ENCODE measurements at places on chromosomes 13 and 19.

DNA sequence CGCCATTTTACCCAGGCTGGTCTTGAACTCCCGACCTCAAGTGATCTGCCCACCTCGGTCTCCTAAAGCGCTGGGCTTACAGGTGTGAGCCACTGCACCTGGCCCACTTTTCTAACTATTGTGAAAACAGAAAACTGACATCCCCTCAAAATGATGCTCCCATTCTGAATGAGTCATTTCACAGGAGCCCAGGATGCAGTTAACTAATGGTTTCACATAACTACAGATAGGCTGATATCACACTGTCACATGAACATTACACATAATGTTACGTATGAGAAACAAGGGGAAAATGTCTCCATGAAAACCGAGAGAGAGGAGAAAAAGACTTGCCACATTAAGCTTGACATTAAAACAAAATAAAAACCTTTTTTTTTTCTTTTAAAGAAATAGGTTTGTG is 37.5 kb downstream of the N4BP2L2 start:
- no peak for DNase-seq

DNA sequence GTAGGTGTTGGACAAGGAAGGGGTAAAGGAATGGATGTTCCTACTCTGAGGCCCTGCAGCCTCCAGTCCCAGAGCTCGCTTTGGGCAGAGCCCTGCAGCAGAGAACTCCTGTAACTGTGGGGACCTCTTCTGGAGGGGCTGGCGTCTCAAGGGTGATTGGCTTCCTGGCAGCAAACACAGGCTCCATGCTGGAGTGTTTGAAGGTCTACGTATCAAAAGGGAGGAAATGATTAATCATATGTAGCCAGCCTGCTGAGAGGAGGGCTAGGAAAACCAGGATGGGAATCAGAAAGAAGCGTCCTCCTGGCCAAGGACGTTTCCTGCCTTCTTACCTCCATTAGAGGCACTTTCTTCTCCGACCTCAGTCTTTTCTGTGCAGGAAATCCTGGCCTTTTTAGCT is 208.5 kb downstream of the TSHZ3 start:
- DNase-seq, result peak; percentile 77

GRCh38 chr13:25783076-25783475 is 268.7 kb downstream of the SHISA2 start:
- no peak for DNase-seq

- DNase-seq, result no peak
These were observed 13.9 kb upstream of the ZNF431 start for GRCh38 chr19:21127898-21128297.

- DNase-seq, result no peak
These were observed 123.4 kb upstream of the MCF2L start for GRCh38 chr13:112845511-112846144.

- DNase-seq, result peak; percentile 84
These were observed 441 bp upstream of the ZFP28 start for GRCh38 chr19:56538254-56538760.

- DNase-seq, result peak; percentile 3
These were observed 43.0 kb downstream of the METTL21C start for GRCh38 chr13:102651892-102652291.

GRCh38 chr13:109727251-109727650 is 59.1 kb downstream of the IRS2 start:
- DNase-seq, result no peak

GRCh38 chr13:73809561-73809960 is 324.6 kb downstream of the KLF12 start:
- DNase-seq, result peak; percentile 63

GRCh38 chr19:8988204-8988603 is 22.0 kb downstream of the MUC16 start:
- DNase-seq, result no peak

GRCh38 chr13:48629277-48629676 is 24.5 kb upstream of the CYSLTR2 start:
- DNase-seq, result no peak

DNA sequence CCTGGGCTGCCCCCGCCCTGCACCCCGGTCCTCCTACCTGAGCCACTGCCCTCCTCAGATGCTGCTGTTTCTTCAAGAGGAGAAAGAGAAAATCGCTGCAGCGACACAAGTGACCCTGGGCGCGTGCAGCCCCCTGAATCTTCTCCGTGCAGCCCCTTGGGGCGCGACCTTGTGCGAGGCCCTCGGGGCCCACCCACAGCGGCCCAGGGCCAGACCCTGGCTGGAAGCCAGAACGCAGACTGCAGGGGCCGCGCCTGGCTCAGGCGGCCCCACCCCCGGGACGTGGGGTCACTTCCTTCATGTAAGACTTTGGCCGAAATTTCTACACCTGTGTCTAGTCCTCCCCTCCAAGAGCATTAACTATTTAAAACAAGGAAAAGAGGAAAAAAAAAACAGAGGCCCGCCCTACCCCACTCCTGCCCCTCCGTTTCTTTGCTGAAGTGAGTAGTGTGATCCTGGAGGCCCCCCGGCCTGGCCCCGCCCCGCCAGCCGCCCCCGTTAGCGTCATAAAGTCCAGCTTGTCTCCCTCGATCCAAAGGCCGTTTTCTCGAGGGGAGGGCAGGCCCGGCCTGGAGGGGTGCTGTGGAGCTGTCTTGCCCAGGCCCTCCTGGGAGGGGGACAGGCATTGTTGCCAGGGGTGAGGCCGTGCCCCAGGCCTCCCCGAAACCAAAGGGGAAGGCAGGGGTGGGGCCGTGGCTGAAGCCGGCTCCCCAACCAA is 35.3 kb downstream of the BTBD2 start:
- DNase-seq, result no peak

DNA sequence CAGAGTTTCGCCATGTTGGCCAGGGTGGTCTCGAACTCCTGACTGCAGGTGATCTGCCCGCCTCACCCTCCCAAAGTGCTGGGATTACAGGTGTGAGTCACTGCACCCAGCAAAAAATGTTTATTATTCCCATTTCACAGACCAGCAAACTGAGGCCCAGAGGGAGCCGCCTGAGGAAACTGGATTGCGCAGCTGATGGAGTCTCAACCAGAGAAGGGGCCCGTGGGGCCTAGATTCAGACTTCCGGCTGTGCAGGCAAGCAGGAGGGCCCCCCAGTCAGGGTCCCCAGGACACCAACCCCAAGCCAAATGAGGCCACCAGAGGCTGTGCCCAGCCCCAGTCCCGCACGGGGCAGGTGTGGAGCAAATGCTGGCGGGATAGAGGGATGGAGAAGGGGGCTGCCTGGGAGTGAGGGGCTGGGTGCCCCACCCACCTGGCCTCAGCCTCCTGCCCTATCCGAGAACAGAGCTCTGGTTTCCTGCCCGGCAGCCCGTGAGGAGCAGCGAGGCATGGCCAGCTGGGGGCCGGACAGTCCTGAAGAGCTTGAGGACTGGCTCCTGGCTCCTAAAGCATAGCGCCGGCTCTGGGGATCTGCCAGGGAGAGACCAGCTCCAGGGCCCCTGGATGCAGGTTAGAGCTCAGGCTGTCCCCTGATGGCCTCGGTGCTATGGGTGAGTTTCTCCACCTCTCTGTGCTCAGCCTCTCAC is 22.0 kb downstream of the MISP start:
- DNase-seq, result peak; percentile 32

- no peak for DNase-seq
These were observed 80.3 kb downstream of the SERP2 start for GRCh38 chr13:44453881-44454280.

DNA sequence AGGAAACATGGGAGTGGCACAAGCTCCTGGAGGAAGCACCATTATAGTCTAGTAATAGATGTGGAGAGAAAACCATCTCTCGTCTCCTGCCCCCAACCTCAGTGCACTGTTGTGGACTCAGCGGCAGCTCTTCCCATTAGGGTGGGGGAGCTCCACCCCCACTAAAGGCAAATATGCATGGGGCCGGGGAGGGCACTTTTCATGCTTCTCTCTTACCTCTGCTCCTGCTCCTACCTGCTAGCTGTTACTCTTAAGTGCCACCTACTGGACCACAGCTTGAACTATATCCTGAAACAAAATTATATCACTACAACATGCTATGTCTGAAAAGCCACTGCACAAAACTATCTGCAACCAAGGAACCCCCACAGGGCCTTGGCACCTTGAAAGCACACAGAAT is 112.6 kb upstream of the DACH1 start:
- DNase-seq, result no peak

GRCh38 chr13:21040120-21040826 is 21.1 kb downstream of the LATS2 start:
- no peak for DNase-seq

DNA sequence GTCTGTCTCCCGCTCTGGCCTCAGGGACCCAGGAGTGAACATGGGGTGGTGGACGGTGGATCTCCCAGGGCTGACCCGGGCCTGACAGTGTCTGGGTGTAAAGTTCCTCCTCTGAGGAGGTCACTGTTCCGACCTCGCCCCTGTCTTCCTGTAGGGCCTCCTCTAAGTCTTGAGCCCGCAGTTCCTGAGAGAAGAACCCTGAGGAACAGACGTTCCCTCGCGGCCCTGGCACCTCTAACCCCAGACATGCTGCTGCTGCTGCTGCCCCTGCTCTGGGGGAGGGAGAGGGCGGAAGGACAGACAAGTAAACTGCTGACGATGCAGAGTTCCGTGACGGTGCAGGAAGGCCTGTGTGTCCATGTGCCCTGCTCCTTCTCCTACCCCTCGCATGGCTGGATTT is at the start of gene SIGLEC9:
Gene SIGLEC9 (plus strand): TSS at position 178 of the 400 bp plus-strand sequence. CDS start 69 bp downstream, at position 247.
- no peak for DNase-seq

- DNase-seq, result no peak
These were observed 100.4 kb downstream of the ING1 start for GRCh38 chr13:110813646-110814624.

- no peak for DNase-seq
These were observed 6.7 kb downstream of the DBP start for GRCh38 chr19:48630296-48631063.

GRCh38 chr19:30479231-30479630 is 107.0 kb downstream of the ZNF536 start:
- no peak for DNase-seq

GRCh38 chr19:8609279-8610040 is 1.1 kb downstream of the ADAMTS10 start:
- DNase-seq, result peak; percentile 46

DNA sequence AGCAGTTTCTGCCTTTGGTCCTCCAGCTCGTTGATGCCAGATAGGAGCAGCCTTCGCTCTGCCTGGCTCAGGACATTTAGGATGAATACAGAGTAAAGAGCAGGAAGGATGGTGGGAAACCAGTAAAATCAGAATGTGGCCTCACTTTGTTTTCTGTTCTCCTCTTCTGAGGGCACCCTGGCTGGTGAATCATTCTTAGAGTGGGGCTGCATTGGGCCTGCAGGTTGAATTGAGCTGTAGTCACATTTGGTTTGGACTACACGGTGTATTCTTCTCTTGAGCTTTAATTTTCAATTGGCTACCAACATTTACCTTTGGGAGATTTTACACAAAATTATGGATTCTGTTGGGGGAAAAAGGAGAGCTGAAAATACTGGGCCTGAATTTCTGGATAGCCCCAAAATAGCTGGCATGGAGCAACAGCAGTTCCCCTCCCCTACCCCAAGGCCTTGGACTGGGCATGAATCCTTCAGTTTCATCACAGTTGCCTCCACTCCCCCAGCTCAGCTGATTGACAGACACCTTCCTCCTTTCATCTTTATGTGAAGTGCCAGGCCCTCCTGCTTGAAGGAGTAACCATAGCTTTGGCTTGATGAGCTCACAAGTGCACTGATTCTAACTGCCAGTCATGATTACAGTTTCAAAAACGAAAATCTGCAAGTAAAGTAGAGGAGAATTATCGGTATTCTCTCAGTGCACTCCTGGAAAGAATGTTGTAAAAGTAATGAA is 24.3 kb downstream of the ERCC5 start:
- DNase-seq, result peak; percentile 5

- DNase-seq, result no peak
These were observed 18.6 kb downstream of the DOCK9 start for GRCh38 chr13:98959291-98959690.

DNA sequence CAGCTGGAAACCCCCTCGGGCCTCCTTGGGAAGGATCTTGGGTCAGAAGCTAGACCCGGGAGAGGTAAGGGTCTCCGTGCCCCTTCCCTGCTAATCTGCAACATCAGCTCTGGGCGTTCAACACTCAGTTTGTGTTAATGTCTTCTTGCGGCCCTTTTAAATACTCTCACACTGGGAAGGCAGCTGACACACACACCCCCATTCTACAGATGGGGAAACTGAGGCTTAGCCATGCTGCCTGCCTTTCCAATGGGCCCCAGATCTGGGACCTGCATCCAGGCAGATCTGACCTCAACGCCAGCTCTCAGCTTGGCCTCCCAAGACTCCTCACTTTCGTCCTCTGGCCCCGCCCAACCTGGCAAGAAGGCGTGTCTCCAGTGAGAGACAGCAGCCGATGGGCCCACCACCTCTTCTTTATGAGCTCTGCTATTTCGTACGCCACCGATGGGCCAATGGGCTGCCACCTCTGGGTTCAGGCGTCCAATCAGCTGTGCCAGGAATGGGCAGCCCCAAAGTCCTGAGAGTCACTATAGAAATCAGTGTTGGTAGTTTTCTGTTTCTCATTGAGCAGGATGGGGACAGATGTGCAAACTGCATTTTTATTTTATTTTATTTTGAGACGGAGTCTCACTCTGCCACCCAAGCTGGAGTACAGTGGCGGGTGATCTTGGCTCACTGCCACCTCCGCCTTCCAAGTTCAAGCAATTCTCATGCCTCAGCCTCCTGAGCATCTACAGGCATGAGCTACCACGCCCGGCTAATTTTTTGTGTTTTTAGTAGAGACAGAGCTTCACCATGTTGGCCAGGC is 43.8 kb downstream of the DNM2 start:
- DNase-seq, result no peak

DNA sequence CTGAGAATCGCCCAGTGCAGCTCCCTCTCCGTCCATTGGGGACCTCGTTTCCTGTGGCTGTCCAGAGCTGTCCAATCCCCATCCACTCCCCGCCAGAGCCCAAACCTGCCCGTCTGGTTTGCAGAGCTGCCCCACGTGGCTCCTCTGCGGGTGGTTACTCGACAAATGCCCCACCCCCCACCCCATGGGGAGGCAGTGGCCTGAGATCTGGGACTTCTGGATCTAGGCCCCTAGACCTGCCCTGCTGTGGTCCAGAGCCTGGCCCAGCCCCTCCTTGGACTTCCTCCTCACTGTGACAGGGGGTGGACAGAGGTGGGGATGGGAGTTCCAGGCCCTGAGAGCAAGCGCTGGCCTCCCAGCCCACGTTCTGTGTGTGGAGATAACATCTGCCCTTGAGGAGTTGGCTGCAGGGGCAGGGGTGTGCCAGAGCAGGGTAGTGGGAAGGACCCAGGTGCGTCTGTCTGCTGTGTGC is 29.1 kb downstream of the PAK4 start:
- no peak for DNase-seq

GRCh38 chr13:30371649-30372265 is 50.5 kb upstream of the UBE2L5 start:
- peak; percentile 71 for DNase-seq

- DNase-seq, result no peak
These were observed 8.6 kb downstream of the LYL1 start for GRCh38 chr19:13094106-13094504.

GRCh38 chr13:93356469-93356868 is 129.9 kb downstream of the GPC6 start:
- no peak for DNase-seq

- no peak for DNase-seq
These were observed 4.0 kb downstream of the NKPD1 start for GRCh38 chr19:45156751-45157150.

DNA sequence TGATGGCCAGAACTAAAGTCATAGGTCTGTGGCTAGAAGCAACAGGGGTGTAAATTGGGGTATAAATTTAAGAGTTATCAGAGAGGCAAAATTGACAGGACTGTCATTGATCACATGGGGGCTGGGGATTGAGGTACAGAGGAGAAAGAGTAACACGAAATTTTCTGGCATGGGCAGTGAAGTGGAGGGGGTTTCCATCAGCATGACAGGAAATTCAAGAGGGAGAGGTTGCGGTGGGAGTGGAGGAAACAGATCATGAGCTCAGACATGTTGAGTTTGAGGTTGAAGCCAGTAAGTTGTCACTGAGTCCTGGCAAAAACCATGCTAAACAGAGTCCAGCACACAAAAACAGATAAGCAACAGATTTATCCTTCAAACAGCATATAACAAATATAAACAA is 192.1 kb upstream of the TSC22D1 start:
- DNase-seq, result no peak

All from M059J (cell line).